ENCODE measurements at places on chromosomes 12 and 14.
A peak's percentile ranks its signal among the peaks of the same experiment; 100 is the strongest.

- no peak for DNase-seq
Measured at GRCh38 chr12:115942346-115942745, 335.1 kb downstream of the MED13L start.

DNA sequence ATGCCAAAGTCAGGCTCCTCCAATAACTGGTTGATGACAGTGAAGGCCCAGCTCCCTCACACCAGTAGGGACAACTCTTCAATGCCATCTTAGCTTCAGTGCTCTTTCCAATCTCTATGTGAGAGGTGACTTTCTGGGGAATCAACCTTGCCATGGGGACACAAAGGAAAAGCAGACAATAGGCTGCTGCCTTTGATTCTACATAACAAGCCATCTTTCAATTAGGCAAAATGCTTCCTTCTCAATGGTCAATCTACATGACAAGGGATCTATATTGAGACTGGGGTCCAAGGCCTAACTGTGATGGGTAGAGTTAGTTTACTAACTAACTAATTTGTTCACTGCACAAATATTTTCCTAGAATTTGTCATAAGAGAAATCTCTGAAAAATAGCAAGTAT is 1417.5 kb upstream of the SEL1L start:
- DNase-seq = no peak

GRCh38 chr12:52555577-52555976 is 2.6 kb upstream of the KRT71 start:
- DNase-seq = no peak

GRCh38 chr12:59118356-59118755 is 198.1 kb upstream of the LRIG3 start:
- no peak for DNase-seq

GRCh38 chr14:74616507-74616906 is 4.5 kb upstream of the LTBP2 start:
- DNase-seq = peak; percentile 87

DNA sequence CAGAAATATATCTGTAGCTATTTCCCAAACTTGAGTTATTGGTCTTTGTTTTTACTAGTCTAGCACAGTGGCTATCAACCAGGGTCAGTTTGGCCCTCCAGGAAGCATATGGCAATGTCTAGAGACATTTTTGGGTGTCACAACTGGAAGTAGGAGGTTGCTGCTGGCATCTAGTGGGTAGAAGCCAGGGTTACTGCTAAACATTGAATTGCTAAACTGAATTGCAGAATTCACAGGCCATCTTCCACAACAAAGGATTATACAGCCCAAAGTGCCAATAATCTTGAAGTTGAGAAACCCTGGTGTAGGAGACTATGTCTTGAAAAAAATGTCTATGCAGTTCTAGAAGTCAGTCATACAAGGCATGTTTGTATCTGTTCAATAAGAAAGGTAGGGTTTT is 27.7 kb downstream of the ARHGAP5 start:
- DNase-seq = no peak

GRCh38 chr14:23327947-23328744 is 6.9 kb downstream of the PABPN1 start:
- DNase-seq = no peak

DNA sequence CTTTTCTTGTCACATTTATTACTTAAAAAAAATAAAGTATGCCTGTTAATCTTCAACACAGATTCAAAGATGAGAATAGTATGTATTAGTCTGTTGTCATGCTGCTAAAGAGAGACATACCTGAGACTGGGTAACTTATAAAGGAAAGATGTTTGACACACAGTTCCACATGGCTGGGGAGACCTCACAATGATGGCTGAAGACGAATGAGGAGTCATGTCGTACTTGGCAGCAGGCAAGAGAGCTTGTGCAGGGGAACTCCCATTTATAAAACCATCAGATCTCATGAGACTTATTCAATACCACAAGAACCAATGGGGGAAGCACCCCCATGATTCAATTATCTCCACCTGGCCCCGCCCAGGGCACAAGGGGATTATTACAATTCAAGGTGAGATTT is 335.9 kb upstream of the GARIN2 start:
- DNase-seq = peak; percentile 59

DNA sequence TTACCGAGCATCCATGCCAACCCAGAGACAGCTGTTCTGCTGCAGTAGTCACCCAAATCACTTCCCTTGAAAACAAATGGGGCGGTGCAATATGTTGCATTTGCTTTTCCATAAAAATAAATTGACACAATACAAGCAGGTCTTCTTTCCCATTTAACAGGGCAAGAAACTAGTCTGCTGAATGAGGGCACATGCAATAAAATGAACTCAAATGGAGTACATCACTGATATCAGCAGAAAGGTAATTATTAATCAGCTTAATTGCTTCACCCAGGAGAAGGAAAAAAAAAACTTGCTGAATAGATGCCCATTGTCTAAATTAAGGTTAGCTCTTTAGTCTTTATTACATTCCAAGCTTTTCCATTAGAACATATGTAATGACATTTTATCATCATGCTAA is 175.1 kb upstream of the GZMB start:
- DNase-seq = no peak

GRCh38 chr12:57479043-57479375 is 657 bp downstream of the ARHGAP9 start:
- DNase-seq = no peak

GRCh38 chr12:69410571-69410970 is 51.0 kb downstream of the YEATS4 start:
- no peak for DNase-seq

DNA sequence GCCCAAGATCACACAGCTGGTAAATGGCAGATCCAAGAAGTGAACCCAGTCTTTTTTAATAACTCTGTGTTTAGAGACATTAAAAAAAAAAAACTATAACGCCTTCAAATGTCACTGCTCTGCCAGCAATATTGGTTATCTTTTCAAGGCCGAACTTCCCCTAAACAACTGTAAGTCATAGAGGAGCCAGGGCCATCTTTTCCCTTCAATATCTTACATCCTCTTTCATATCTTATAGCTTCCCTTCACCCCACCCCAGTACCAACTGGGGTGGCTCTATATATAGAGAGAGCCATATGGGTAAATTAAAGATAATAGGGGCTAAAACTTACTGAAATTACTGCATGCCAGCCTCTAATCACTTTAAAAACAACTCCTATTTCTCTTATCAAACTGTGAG is 100.2 kb downstream of the STAB2 start:
- DNase-seq = no peak

DNA sequence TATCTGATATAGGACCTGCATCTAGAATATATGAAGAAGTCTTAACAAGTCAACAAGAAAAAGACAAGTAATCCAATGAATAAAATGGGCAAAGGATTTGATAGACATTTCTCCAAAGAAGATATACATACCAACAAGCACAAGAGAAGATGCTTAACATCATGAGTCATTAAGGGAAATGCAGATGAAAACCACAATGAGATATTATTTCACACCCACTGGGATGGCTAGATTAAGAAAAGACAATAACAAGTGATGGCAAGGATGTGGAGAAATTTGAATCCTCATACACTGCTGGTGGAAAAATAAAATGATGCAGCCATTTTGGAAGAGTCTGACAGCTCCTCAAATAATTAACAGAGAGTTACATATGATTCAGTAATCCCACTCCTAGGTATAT is 502.6 kb downstream of the FUT8 start:
- no peak for DNase-seq

- no peak for DNase-seq
Measured at GRCh38 chr12:30816742-30817465, 62.2 kb upstream of the CAPRIN2 start.

GRCh38 chr12:112992541-112993398 is 14.5 kb downstream of the OAS2 start:
- DNase-seq = peak; percentile 78

DNA sequence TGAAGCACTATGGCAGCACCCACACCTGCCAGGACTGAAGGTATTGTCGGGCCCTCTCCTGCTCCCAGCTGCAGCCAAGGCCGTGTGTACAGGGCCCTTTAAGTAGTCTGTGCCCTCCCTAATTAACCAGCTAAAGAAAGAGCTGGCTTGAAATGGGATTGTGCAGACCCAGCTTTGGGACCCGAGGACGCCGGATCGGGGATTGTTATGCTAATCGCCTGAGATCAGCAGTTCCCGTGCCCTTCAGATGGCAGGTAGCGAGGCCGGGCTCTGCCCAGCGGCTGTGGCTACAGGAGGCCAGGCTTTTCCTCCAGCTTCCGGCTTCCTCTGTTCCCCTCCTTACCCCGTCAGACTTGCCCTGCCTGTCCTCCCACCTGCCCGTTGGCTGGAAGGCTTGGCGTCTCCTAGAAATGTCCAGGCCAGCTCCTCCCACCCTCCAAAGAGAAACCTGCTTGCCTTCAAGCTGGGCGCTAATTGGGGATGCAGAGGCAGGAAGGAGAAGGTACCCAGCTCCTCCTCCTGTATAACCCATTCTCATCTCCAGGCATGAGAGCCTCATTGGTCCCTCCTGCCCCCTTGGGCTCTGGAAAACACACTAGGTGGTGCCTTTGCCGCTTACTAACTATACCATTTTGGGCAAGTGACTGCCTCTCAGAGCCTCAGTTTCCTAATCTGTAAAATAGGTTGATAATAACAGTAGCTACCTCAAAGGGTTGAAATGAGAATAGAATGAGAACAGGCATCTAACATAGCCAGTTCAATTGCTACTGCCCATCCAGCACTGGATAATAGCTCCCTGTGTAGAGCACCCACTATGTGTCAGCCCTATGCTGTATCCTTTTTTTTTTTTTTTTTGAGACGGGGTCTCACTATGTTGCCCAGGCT is 25.8 kb upstream of the MSI1 start:
- no peak for DNase-seq

- peak; percentile 57 for DNase-seq
Measured at GRCh38 chr14:92675421-92675820, 73.0 kb downstream of the LGMN start.

DNA sequence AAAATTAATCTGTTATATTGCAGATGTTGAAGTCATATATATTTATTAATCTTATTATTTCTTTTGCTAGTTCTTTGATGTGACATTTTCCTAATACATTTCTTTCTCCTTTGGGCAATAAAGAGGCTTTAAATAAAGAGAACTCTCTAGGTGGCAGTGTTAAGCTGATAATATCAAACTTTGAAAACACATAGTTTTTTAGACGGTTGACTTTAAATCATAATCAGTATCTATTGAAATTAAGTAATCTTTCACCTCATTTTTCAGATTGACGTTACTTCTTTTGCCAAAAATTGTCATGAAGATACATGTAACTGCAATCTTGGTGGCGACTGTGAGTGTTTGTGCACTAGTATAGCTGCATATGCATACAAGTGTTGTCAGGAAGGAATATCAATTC is 130.8 kb upstream of the PTPRQ start:
- DNase-seq = no peak

- no peak for DNase-seq
Measured at GRCh38 chr12:4817880-4818279, 91.8 kb upstream of the KCNA1 start.

- no peak for DNase-seq
Measured at GRCh38 chr14:102927346-102927877, 4.9 kb downstream of the AMN start.

DNA sequence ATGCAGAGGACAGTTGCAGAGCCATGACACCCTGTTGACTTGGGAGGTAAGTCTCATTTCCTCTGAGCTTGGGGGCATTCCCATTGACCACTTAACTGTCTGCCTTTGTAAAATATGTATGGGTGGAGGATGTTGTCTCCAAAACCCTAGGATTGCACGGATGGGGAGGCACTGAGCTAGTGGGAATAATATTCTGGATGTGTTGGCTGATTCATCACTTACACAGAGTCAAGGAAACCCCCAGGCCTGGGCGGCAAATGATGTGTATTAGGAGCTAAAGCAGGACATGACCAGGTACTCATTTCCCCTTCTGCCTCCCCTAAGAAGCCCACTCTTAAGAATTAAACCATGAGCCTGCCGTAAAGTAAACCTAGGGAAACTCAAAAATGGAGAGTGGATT is 319.4 kb downstream of the VRK1 start:
- DNase-seq = no peak

DNA sequence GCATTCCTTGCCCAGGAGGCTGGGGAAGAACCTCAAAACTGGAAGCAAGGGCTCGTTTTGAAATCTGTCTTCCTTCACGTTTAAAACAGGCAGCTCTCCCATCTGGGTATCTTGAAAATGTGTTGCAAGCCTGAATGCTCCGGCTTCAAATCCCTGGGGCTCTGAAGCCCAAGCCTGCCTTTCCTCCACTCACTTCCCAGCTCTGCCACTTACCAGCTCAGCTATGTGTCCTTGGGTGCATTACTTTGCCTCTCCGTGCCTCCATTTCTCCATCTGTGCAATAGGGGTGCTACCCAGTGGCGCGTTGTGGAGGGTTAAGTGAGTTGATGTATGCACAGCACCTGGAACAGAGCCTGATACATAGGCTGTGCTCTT is 97.6 kb downstream of the GCH1 start:
- no peak for DNase-seq

GRCh38 chr12:18811273-18811672 is 73.4 kb downstream of the CAPZA3 start:
- DNase-seq = no peak

GRCh38 chr12:132237772-132238487 is 91.5 kb downstream of the GALNT9 start:
- DNase-seq = peak; percentile 60

GRCh38 chr12:32761716-32762115 is 6.0 kb upstream of the YARS2 start:
- DNase-seq = no peak

DNA sequence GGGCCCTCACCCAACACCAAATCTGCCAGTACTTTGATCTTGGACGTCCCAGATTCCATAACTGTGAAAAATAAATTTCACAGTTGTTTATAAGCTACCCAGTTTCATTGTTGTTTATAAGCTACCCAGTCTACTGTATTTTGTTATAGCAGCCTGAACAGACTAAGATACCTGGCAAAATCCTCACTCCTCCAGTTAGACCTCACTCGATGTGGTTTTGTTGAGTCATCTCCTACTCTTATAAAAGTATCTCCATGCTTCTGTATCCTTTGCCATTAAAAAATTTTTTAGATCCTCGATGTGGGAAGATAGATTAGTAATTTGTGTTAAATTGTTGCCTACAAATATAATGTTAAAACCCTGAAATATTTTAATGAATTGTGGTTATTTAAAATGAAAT is 16.0 kb downstream of the TXNDC16 start:
- DNase-seq = no peak

GRCh38 chr12:58915037-58915436 is 5.3 kb downstream of the LRIG3 start:
- DNase-seq = no peak

GRCh38 chr14:60839657-60840056 is 105.1 kb downstream of the MNAT1 start:
- peak; percentile 29 for DNase-seq

DNA sequence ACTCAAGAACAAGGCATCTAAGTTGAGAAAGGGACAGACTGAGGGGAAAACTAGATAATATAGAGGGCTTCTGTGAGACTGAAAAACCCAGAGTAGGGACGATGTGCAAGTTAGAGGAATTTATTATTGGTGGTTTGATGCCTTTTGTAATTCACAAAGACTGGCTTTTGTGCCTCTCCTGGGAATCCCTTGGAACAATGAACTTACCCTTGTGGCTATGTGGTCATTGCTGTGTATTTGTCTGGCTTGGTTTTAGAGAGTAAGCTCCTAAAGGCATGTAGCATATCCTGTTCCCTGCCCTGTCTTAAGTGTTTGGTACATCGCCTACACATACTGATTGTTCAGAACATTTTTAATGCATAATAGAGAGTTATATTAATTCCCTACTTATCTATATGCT is 26.6 kb downstream of the DCN start:
- DNase-seq = no peak

GRCh38 chr12:124779161-124780141 is 84.2 kb downstream of the SCARB1 start:
- DNase-seq = no peak
